T-cell (primary cell): ENCODE measurements at places on chromosomes 12 and 14. TPM values are rescaled to one million over a fixed set of nuclear protein-coding genes. Genes with fewer than 3 reads are reported as not detected.
A peak's percentile ranks its signal among the peaks of the same experiment; 100 is the strongest.

The RIMBP2 gene
- not detected for total RNA-seq

DNA sequence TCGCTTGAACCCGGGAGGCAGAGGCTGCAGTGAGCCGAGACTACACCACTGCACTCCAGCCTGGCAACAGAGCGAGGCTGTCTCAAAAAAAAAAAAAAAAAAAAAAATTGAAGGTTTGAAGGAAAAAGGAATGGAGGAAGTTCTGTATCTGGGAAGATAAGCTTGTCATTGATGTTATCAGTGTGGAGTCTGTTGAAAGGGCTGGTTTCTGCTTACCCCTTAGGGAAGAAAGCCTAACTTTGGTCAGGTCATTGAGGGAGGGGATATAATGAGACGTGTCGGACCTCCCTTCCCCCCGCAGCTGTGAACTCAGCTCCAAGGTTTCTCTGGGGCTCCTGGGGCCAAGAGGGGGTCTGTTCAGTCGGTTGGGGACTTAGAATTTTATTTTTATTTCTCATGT, 16.4 kb downstream of the DAO start:
- H3K27me3 ChIP-seq = peaks cover 33% of the 10 kb centered on the region
- H3K4me3 ChIP-seq = no peak overlapping the region
- no peaks in the 10 kb centered on the region for H3K4me1 ChIP-seq
- H3K27ac ChIP-seq = no peak overlapping the region
- no peaks in the 10 kb centered on the region for H3K36me3 ChIP-seq
- no peak for DNase-seq

DNA sequence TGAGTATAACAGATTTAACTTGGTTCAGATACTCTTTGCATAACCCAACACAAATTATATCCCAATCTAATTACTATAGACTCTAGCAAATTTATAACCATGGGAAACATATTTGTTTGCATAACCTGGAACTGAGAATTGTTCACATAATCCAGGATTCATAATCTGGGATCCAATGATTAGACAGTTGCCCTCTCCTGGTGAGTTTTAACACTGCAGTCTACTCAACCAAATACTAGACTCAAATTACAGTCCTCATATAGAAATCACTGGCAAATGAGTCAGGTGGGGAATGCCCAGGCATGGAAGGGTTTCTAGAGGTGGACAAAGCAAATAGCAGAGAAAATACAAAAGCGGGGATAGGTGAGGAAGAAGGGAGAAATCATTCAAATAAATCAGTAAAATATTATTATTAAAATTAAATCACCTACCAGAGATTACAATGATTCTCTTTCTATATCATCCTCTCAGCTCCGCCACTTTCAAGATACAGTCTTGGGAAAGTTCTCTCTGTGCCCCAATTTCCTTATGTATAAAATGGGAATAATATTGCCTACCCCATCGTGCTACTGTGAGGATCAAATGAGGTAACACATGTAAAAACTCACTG, 9.4 kb downstream of the GCH1 start:
- no peaks in the 10 kb centered on the region for H3K4me1 ChIP-seq
- H3K27ac ChIP-seq = no peak overlapping the region
- DNase-seq = no peak
- no peaks in the 10 kb centered on the region for H3K36me3 ChIP-seq
- no peak overlapping the region for H3K4me3 ChIP-seq

DNA sequence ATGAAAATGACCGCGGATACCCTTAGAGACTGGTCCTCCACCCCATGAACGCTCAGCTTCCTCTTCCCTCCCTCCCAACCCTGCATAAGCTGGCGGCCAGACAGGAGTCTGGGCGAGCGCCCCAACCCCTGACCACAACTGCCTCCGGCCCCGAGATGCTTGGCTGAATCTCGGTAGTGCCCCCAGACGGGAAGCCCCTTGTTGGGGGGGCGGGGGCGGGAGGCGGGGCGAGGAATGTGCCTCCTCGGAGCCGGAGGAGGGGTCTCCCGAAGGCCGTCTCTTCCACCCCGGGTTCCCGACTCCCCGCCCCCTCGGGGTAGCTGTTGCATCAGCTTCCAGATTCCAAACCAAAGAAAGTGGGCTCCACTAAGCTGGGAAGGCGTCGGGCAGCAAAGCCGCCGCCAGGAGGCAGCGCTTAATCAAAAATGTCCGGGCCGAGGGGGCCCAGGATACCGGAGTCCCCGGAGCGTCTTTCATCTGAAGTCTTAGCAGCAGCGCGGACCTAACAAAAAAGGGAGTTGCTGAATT, 7.1 kb upstream of the MRPL52 start:
- DNase-seq = peak; percentile 68
- H3K27ac ChIP-seq = no peak overlapping the region
- peak overlapping the region; percentile 25 for H3K4me3 ChIP-seq
- no peaks in the 10 kb centered on the region for H3K27me3 ChIP-seq
- no peaks in the 10 kb centered on the region for H3K36me3 ChIP-seq
- peaks cover 21% of the 10 kb centered on the region for H3K4me1 ChIP-seq

DNA sequence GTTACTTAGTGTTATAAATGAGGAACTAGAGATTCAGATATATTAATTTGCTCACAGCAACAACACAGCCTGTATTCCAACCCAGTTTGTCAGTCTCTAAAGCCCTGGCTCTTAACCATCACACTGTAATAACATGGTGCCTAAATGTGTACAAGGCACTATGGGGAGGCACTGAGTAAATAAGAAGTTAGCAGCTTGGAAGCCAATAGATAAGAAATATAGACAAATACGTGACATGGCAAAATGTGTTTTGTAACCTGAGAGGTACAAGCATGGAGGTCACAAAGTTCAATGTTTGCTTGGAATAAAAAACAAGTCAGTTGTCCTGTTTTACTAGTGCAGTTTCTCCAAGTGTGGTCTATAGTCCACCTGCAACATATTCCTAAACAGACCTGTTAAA, 16.3 kb upstream of the SLCO1A2 start:
- H3K36me3 ChIP-seq = no peaks in the 10 kb centered on the region
- H3K4me3 ChIP-seq = no peak overlapping the region
- H3K4me1 ChIP-seq = no peaks in the 10 kb centered on the region
- no peak for DNase-seq
- no peak overlapping the region for H3K27ac ChIP-seq
- no peaks in the 10 kb centered on the region for H3K27me3 ChIP-seq

- H3K36me3 ChIP-seq = peaks cover 11% of the 10 kb centered on the region
- no peak for DNase-seq
- H3K27ac ChIP-seq = no peak overlapping the region
- no peak overlapping the region for H3K4me3 ChIP-seq
- no peaks in the 10 kb centered on the region for H3K27me3 ChIP-seq
- no peaks in the 10 kb centered on the region for H3K4me1 ChIP-seq
These were observed 129.9 kb downstream of the CRACR2A start for GRCh38 chr12:3622822-3623690.

The TSPAN19 gene
- total RNA-seq = not detected

GRCh38 chr14:48398675-48399282, 723.4 kb upstream of the MDGA2 start:
- H3K27me3 ChIP-seq = no peaks in the 10 kb centered on the region
- no peak overlapping the region for H3K4me3 ChIP-seq
- DNase-seq = no peak

DNA sequence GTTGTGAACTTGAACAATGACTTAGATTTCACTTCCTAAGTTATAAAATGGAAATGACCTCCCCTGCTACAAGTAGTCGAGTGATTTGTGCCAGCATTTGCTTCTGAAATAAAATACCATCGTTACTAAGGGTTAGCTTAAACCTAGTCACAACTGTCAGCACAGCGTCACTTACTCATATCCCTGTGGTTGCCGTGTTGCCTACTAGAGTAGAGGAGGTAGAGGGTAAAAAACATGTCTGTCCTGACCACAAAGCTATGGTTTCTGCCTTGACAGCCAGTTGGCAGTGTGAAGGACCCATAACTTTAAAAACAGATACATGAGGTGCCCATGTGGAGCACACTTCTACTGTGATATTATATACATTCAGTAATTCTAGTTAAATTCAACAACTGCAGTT, 234.2 kb upstream of the RGS6 start:
- peaks cover 42% of the 10 kb centered on the region for H3K4me1 ChIP-seq
- no peaks in the 10 kb centered on the region for H3K27me3 ChIP-seq
- H3K27ac ChIP-seq = no peak overlapping the region
- no peak overlapping the region for H3K4me3 ChIP-seq
- DNase-seq = no peak

- no peak overlapping the region for H3K27ac ChIP-seq
- no peak overlapping the region for H3K4me3 ChIP-seq
- no peak for DNase-seq
- H3K27me3 ChIP-seq = peaks cover 8% of the 10 kb centered on the region
- no peaks in the 10 kb centered on the region for H3K4me1 ChIP-seq
- no peaks in the 10 kb centered on the region for H3K36me3 ChIP-seq
These were observed 20.7 kb upstream of the PPM1H start for GRCh38 chr12:62955678-62956077.

The PARPBP gene
- total RNA-seq = 1.9 TPM

The EFS gene
- total RNA-seq = 0.15 TPM

DNA sequence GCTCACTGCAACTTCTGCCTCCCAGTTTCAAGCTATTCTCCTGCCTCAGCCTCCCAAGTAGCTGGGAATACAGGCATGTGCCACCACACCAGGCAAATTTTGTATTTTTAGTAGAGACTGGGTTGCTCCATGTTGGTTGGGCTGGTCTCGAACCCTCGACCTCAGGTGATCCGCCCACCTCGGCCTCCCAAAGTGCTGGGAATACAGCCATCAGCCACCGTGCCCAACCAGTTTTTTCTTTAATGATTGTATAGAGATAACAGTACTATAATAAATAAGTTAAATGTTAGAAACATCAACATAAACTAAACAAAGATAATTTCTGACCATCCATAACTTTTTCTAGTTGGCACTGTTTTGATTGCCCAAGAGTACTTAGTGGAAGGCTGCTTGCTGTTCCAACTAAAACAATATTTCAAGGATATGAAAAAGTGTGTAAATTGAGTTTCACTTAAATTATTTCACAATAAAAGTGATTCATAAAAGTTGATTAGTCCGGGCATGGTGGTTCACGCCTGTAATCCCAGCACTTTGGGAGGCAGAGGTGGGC, 5.6 kb downstream of the GON7 start:
- no peaks in the 10 kb centered on the region for H3K36me3 ChIP-seq
- no peak for DNase-seq
- H3K4me3 ChIP-seq = no peak overlapping the region
- no peak overlapping the region for H3K27ac ChIP-seq
- H3K4me1 ChIP-seq = peaks cover 15% of the 10 kb centered on the region

DNA sequence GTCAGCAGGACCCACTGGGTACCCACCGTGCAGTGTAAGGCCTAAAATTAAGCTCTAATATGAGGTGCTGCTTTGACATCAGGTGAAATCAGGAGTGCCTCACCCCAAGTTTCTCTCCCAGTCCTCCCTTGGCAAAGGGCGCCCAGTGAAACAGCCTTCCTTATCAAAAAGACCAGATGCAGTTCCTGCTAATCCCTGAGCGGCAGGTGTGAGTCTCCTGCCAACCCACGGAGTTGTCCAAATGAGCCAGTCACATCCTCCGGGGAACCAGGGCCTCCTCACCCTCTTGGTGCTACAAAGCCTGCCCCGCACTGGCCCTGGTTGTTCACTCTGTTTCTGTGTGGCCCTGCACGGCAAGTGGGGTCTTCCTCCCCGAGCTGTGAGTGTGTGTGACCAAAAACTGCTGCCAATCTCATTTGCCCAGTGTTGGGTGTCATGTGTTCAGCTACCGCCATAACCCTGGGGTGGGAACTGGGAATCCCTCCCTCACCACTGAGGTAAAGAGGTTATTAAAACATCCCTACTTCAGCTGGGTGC, 20.2 kb upstream of the P2RX4 start:
- no peaks in the 10 kb centered on the region for H3K27me3 ChIP-seq
- no peak overlapping the region for H3K4me3 ChIP-seq
- no peak overlapping the region for H3K27ac ChIP-seq
- DNase-seq = no peak
- no peaks in the 10 kb centered on the region for H3K4me1 ChIP-seq

The ZC2HC1C gene
- total RNA-seq = not detected

- no peak for DNase-seq
- H3K4me3 ChIP-seq = no peak overlapping the region
- H3K4me1 ChIP-seq = no peaks in the 10 kb centered on the region
- H3K27ac ChIP-seq = no peak overlapping the region
- H3K36me3 ChIP-seq = no peaks in the 10 kb centered on the region
- H3K27me3 ChIP-seq = no peaks in the 10 kb centered on the region
These were observed 1.8 kb downstream of the OTOGL start for GRCh38 chr12:80101126-80101525.

DNA sequence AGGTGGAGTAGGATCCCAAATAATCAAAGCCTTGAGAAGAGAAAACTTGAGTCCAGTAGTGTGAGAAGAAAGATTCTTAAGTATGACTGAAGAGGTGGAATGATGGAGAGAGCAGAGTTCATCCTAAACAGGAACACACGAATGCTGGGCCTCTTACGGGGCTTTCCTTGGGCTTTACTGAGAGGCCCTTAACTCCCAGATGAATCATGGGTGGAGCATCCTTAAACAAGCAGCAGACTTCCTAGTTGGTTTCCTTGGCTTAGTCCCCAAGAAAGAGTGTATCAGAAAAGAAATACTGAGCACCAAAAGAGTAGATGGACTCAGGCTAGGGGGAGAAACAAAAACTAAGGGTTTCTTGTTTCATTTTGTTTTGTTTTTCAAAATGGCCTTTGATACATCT, 132.5 kb downstream of the GPR135 start:
- peaks cover 11% of the 10 kb centered on the region for H3K36me3 ChIP-seq
- H3K4me3 ChIP-seq = no peak overlapping the region
- no peaks in the 10 kb centered on the region for H3K27me3 ChIP-seq

The PLBD1 gene
- 0.20 TPM for total RNA-seq
